SW 1271 (cell line): ENCODE measurements at places on chromosomes 4 and X.

- DNase-seq = no peak
Measured at GRCh38 chr4:9944431-9945425, 76.6 kb downstream of the SLC2A9 start.

- DNase-seq = no peak
Measured at GRCh38 chr4:151803246-151803645, 42.4 kb upstream of the GATB start.

DNA sequence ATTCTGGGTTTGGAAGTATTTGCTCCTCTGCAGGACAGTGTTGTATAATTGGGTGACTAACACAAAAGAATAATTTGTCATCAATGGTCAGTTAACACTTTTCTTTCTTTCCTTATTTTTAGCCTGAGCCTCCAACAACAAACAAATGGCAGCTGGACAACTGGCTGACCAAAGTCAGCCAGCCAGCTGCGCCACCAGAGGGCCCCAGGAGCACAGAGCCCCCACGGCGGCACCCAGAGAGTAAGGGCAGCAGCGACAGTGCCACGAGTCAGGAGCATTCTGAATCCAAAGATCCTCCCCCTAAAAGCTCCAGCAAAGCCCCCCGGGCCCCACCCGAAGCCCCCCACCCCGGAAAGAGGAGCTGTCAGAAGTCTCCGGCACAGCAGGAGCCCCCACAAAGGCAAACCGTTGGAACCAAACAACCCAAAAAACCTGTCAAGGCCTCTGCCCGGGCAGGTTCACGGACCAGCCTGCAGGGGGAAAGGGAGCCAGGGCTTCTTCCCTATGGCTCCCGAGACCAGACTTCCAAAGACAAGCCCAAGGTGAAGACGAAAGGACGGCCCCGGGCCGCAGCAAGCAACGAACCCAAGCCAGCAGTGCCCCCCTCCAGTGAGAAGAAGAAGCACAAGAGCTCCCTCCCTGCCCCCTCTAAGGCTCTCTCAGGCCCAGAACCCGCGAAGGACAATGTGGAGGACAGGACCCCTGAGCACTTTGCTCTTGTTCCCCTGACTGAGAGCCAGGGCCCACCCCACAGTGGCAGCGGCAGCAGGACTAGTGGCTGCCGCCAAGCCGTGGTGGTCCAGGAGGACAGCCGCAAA is 106.0 kb downstream of the KLHL8 start:
- no peak for DNase-seq

GRCh38 chr4:182928061-182928460 is 10.9 kb upstream of the DCTD start:
- DNase-seq = no peak

DNA sequence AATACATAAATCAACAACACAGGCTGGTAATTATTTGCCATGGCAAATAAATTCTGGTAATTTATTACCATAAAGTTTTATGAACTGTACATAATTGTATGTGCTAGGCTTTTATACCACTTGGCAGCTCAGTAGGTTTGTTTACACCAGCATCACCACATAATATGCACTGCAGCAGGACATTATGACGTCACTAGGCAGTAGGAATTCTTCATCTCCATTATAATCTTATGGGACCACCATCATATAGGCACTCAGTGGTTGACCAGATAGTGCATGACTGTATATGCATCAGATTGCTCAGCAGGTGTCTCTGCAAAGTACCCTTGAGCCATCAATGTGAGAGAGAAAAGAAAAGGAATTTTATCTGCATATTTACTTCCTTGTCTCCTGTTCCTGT is 295.4 kb downstream of the CFAP47 start:
- no peak for DNase-seq

GRCh38 chr4:103193457-103193856 is 4.7 kb downstream of the CENPE start:
- DNase-seq = no peak

- DNase-seq = no peak
Measured at GRCh38 chr4:27198246-27198645, 337.6 kb downstream of the STIM2 start.

DNA sequence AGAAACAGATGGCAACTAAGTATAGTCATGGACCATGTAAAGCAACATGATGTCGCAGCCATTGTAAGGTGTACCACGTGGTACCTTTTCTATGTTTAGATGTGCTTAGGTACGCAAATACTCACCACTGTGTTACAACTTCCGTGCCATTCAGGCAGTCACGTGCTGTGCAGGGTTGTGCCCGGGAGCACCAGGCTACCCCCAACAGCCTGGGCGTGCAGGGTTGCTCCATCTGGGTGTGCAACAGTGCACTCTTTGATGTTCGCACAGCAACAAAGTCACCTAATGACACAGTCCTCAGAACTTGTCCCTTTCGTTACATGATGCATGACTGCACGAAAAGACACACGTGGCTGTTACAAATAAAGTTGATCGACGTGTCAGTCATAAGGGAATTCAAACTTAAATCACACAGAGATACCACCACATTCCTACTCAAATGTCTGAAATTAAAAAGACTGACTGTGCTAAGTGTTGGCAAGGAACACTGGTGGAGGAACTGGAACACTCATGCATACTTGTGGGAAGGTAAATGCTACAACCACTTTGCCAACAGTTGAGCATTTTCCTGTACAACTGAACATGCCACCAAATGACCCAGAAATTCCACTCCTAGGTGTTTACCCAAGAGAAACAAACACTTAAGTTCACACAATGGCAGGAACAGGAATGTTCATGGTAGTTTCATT is 24.3 kb downstream of the CPLX1 start:
- no peak for DNase-seq

GRCh38 chrX:51852096-51852495 is 41.3 kb upstream of the MAGED1 start:
- no peak for DNase-seq

DNA sequence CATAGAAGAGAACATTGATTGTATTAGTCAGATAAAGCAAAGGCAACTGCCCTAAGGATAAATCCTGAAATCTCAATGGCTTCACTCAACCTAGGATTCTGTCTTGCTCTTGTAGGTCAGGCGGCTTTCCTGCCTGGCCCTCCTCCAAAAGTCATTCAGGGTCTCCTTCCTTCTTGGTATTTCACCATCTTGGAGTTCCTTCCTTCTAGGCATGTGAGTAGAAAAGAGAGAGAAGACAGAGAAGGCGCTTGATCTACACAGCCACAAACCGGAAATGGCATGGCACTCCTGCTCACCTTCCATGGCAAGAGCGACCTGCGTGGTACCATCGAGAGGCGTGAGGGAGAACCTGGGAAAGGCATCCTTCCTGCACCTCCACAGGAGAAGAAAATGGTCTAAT is 45.3 kb upstream of the HELT start:
- DNase-seq = no peak

GRCh38 chr4:185143601-185143969 is 519 bp downstream of the SLC25A4 start:
- DNase-seq = no peak

GRCh38 chr4:174118171-174118570 is 165.3 kb downstream of the FBXO8 start:
- no peak for DNase-seq

GRCh38 chr4:52704661-52705060 is 45.6 kb upstream of the USP46 start:
- DNase-seq = no peak
